Stimulated activated CD8-positive, alpha-beta memory T cell treated with anti-CD3 and anti-CD28 coated beads, Interleukin-7, amount 100 ng/mL, for 1 hour (primary cell): ENCODE measurements at places on chromosomes 12 and 14.
A peak's percentile ranks its signal among the peaks of the same experiment; 100 is the strongest.

- no peak for DNase-seq
These were observed 393.1 kb upstream of the RGS6 start for GRCh38 chr14:71538938-71539649.

DNA sequence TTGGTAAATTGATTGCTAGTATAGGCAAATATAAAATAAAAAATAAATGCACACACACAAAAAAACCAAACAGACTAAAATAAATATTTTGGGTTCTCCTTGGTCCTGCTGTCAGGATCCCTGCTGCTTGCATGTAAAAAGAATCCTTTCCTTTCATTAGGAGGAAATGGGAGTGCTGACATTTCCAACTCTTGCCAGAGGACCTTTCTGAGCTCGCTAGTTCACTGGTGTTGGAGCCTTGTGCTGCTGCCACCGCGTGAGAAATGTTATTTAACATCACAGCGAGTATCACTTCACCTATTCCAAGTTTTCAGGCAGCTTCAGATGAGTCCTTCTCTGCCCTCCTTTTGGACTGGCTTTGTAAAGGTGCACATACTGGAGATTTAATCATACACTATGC lies 358.9 kb downstream of the NPAS3 start:
- no peak for DNase-seq

DNA sequence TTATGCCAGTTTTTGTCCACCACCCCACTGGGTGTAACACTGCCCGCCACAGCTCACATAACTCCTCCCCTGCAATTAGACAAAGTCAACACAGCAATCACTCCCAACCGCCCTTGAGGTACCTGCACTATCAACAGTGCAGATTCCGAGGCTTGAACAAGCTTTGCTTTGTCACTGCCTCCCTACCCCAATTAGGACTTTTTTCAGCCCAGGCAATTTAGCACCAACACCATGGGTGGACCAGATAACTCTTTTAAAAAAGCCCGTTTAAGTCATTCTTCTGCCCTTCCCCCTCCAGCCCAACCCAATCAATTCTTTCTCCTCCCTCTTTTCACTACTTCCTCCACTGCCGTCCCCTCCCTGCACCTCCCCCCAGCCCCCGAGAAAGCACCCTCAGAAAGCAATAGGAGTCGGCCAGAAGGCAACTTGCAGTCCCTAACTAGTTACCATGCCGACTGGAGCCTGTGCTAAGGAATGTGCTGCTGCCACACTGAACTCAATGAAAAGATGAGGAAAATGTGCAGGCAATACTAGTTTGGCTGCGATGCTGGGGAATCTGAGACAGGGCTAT lies 45.7 kb upstream of the OTX2 start:
- no peak for DNase-seq

- no peak for DNase-seq
These were observed 29.1 kb downstream of the CCDC88C start for GRCh38 chr14:91388551-91388975.

DNA sequence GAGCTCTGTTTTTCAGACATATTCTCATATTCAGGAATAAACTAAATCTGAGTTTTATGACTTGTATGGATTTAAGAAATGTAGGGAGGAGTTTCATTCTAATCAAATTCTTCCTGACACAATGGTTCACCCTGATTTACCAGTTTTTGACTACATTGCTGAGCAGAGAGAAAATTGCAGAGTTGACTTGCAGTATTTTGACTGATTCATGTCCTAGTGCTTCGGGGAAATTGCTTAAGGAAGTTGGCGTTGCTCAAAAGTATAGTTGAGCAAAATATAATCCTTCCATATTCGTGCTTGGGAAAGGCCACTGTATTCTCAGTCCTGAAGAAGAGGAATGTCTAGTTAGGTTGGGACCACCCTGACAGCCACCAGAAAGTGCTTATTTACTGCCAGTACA lies 1.3 kb upstream of the TWF1 start:
- DNase-seq: no peak

DNA sequence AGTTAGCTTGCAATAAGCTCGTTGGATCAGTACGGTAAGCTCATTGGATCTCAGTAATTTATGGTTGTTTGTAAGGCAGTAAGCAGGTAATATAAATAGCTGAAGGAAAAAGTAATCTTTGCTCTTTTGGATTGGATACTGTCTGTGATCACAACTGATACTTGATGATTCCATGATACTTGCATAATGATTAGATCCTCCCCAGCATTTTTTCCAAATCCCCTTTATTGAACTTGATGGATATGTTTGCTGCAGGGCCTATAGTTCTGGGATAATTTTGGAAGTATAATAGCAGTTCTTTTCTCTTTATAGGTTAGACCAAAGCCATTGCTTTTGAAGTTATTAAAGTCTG lies 5.2 kb downstream of the MDM2 start:
- DNase-seq: no peak

GRCh38 chr12:15546102-15546701 lies 223.9 kb downstream of the PTPRO start:
- no peak for DNase-seq

DNA sequence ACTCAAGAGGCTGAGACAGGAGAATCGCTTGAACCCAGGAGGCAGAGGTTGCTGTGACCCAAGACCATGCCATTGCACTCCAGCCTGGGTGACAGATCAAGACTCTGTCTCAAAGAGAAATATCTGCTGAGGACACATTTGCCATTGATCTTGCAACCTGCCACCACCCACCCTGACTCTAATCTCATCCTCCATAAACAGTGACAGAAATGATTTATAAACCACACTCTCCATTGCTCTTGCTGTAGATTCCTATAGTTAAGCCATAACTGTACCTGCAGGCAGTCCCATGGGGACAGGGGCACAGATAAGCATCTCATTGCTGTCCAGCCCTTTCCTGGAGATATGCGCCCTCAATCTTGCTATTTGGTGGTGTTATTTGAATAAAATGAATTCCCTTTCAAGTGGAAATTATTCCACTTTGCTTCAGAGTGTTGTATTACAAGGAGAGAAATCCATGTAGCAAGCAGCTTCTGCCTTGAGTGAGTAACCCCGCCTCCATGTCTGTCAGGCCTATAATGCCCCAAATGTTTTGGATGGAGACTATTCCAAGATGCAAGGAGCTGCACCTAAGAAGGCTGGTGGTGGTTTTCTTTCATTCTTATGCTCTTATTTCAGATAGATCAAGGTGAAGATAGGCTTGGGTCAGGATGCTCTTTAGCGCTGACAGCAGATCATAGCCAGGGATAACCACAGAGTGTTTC lies 3.0 kb upstream of the ZDHHC22 start:
- DNase-seq: no peak

DNA sequence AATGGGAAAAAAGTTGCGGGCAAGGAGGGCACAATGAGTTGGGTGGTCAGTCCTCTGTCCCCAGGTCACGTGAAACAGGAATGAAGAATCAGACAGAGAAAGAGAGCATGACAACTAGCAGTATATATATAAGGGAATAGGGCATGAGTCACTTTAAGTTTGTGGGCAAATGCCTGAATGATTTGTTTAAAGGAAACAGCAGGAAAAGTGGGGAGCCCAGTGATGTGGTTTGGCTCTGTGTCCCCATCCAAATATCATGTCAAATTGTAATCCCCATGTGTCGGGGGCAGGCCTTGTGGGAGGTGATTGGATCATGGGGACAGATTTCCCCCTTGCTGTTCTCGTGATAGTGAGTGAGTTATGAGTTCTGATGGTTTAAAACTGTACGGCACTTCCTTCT lies 195.3 kb upstream of the IGF1 start:
- DNase-seq: no peak

- no peak for DNase-seq
These were observed 4.4 kb upstream of the SHMT2 start for GRCh38 chr12:57224973-57225679.

- DNase-seq: no peak
These were observed 30.5 kb downstream of the RAB35 start for GRCh38 chr12:120085920-120086645.

- no peak for DNase-seq
These were observed 129.5 kb downstream of the ETV6 start for GRCh38 chr12:11778713-11779685.

GRCh38 chr12:129202109-129202814 lies 349.0 kb downstream of the GLT1D1 start:
- DNase-seq: no peak

DNA sequence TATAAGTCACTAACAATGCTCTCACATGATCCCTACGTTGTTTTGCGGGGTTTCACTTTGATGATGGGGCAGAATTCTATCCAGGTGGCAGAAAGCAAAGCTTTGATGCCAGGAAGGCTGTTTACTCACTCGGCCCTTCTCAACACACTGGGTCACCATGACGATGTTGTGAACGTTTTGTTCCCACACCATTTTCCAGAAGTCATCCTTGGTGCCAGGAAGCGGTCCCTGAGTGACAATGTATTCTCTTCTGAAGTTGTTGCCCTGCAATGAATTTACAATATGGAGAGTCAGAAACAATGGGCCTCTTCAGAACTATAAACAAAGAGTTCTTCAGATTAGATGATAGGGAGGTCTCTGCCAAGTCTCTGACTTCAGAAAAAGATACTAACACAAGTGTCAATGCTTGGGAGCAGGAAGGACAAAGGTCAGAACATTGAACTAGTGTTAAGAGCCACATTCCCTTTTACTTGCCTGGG lies 101.3 kb downstream of the PTPRB start:
- no peak for DNase-seq

- no peak for DNase-seq
These were observed 98.6 kb downstream of the SCARB1 start for GRCh38 chr12:124764870-124765580.

DNA sequence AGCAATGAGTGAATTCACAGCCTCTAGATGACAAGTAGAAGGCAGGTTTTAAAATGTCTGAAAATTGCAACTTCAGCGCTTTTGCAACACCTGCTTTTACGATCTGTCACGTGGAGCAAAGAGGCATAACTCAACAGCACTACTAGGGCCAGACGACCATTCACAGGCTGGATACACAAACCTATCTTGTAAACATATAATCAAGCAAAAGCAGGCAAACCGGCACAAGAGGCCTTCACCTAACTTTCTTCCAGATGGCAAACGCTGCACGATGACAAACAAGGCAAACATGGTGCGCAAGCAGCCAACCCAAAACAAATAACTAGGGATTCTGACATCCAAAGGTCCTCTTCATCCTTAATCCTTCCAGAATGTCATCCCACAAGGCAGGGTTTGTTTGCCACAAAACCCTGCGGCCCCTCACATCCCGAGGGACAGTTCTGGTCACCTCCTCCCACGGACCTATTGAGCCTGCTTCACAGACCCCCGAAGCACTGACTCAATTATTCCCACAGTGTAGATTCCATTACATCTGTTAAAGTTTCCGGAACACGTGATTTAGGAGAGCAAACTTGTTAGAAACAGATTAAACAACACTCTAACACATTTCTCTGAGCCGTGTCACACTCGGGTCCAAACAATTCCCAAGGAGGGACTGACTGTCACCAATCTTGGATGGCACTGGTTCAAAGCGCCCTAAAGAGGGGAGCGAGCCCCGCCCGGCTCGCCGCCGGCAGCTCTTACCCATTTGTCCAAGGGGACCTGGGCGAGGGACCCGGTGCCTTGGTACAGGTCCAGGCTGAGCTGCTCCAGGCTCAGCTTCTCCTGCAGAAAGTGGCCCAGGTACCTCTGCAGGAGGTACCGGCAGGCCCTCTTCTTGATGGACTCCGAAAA lies 823 bp downstream of the ATG2B start:
- peak; percentile 4 for DNase-seq

DNA sequence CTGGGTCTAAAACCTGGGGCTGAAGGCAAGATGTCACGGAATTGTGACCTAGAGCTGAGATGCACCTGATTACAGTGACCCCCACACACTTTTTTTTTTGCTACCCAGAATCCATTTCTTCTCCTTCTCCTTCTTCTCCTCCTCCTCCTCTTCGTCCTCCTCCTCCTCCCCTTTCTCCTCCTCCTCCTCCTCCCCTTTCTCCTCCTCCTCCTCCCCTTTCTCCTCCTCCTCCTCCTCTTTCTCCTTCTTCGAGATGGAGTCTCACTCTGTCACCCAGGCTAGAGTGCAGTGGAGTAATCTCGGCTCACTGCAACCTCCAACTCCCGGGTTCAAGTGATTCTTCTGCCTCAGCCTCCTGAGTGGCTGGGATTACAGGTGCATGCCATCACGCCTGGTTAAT lies 19.4 kb upstream of the FLVCR2 start:
- DNase-seq: no peak

GRCh38 chr14:20837831-20838230 lies 35.2 kb upstream of the RNASE1 start:
- no peak for DNase-seq

- no peak for DNase-seq
These were observed 53.3 kb upstream of the CDKN3 start for GRCh38 chr14:54343272-54344121.

- no peak for DNase-seq
These were observed 106.7 kb downstream of the PTPN11 start for GRCh38 chr12:112525426-112525809.

DNA sequence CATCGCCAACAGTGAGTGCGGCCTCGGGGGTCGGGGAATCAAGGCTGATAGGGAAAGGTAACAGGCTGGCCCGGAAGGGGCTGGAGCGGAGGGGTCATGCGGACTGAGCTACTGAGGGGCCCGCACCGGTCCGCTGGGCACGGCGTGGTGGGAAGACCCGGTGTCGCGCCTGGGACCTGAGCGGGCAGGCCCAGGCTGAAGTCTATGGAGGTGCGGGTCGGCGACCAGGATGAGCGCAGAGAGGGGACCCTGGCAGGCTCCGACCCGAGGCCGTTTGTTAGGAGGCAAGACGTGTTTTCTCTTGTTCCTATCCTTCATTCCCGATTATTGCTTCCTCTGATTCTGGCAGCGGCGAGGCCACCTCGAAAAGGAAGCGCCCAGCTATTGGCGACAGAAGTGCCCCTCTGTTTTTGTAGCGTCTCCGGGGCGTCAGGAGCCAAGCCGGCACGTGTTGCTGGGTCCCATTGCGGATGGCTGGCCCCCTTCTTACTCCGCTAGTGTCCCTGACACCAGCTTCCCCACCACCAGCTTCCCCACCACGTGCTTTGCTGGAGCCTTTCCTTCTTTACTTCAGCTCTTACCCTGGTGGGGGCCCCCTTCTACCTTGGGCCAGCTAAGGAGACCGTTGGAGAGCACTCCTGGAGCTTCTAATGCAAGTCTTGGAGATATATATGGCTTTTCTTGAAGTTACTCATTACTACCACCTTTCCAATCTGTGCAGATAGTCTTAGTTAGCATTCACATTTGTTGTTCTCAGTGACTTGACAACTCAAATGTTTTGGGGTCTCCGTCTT lies 653 bp downstream of the PA2G4 start:
- DNase-seq: no peak

DNA sequence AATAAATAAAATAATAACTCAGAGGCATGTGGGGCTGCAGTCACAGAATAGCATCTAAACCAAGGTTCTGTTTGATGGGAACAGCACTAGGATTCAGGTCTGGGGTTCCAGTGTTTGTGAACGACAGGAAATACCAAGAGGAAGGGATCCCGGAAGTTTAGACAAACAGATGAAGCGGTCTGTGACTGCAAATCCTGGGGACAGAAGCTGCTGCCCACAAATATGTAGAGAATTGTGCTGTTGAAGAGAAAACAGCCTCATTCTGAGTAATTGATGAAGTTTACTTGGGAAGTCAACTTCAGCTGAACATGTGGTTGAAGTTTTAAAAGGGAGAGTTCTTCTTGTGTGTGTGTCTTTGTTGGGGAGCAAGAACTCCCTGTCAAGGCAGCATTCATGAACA lies 98.4 kb upstream of the TBX5 start:
- DNase-seq: no peak
